Astrocyte (in vitro differentiated cells and primary cell): ENCODE measurements at places on chromosomes 6 and 20. TPM values are rescaled to one million over a fixed set of nuclear protein-coding genes. Genes with fewer than 3 reads are reported as not detected.

- no peak for DNase-seq
These were observed 66.1 kb downstream of the PRND start for GRCh38 chr20:4787820-4788219.

GRCh38 chr6:75427329-75427728 is 66.3 kb downstream of the FILIP1 start:
- DNase-seq: no peak

Gene ZBTB9
- total RNA-seq: 9.8 and 10.4 TPM in 2 replicates

Gene CFB
- total RNA-seq: 1.0 and 1.4 TPM in 2 replicates

DNA sequence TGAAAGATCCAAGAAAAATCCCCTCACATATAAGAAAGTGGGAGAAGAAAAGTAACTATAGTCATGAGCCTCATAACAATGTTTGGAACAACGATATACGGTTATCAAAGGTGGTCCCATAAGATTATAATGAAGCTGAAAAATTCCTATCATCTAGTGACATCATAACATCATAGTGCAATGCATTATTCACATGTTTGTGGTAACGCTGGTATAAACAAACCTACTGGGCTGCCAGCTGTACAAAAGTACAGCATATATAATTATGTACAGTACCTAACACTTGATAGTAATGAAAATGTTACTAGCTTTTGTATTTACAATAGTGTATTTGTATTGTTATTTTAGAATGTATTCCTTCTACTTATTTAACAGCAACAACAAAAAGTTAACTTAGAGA is 240.7 kb downstream of the RNGTT start:
- peak; percentile 37 for DNase-seq

- no peak for DNase-seq
These were observed 34.8 kb upstream of the PLCB1 start for GRCh38 chr20:8097307-8097706.

- no peak for DNase-seq
These were observed 88.0 kb downstream of the FRK start for GRCh38 chr6:115972679-115973078.

Gene NFATC2
- 3.9 and 4.1 TPM in 2 replicates for total RNA-seq

DNA sequence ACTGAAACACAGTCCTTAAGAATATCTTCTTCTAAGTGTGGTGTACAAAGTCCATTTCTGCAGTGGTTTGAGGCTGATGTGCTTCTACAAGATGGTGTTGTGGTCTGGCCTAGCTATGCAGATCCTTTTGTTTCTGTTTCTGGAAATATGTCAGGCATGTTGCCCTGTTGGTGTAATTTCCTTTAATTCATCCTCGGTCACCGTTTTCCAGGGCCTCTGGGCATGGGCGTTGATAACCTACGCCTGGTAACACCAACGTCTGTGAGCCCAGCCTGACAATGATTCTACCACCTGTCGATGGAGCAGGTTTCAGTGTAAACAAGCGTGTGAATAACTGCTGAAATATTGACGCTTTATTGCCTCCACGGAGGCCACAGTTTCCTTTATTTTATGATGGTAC is 33.3 kb upstream of the AFDN start:
- no peak for DNase-seq

- DNase-seq: no peak
These were observed 236.0 kb downstream of the ADGRG6 start for GRCh38 chr6:142537612-142538478.

Gene SLC22A16
- not detected in 2 replicates for total RNA-seq

- DNase-seq: no peak
These were observed 3.7 kb downstream of the KIF13A start for GRCh38 chr6:17983730-17984129.

- no peak for DNase-seq
These were observed 105.9 kb upstream of the ENPP5 start for GRCh38 chr6:46276576-46277142.

- peak; percentile 66 for DNase-seq
These were observed 65.2 kb downstream of the HFE start for GRCh38 chr6:26152226-26153101.

Gene KCNS1
- total RNA-seq: 2.2 and 2.3 TPM in 2 replicates
